ENCODE measurements at places on chromosomes 11 and 22. TPM values are rescaled to one million over a fixed set of nuclear protein-coding genes. Genes with fewer than 3 reads are reported as not detected.

The RBMXL2 gene
- 0.10 TPM for total RNA-seq

The GPR137 gene
- total RNA-seq = 183 TPM

The GLB1L2 gene
- total RNA-seq = 10.4 TPM

The ZNRF3 gene
- total RNA-seq = 7.3 TPM

The MIOX gene
- 0.23 TPM for total RNA-seq

The CEND1 gene
- total RNA-seq = 15.9 TPM

The LRRC55 gene
- not detected for total RNA-seq
